Stimulated activated CD4-positive, alpha-beta T cell treated with anti-CD3 and anti-CD28 coated beads, Interleukin-2, amount 100 ng/mL, for 48 hours (primary cell): ENCODE measurements at places on chromosomes 2 and 18.

DNA sequence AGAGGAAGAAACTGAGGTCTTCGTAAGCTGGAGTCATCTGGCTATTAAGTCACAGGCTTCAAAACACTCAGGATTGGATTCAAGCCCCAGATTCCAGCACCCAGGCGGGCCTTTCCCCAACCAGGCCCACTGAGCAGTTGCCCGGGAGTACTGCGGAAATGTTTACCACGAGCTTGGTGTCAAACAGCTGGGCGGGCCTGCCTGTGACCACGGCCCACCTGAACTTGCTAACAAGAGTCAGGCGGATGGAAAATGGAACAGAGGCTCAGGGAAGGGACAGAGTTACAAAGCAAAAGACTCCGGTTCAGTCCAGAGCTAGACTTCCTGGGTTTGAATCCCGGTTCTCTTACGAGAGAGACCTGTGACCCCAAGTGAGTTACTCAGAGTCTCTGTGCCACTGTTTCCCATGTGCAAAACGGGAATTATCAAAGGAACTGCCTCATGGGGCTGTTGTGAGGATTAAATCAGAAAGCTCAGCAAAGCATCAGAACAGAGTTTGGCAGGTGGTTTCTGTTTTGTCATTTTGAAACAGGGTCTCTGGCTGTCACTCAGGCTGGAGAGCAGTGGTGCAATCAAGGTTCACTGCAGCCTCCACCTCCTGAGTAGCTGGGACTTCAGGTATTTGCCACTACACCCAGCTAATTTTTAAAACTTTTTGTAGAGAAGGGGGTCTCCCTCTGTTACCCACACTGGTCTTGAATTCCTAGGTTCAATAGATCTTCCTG, 49.0 kb upstream of the TFCP2L1 start:
- DNase-seq: no peak

DNA sequence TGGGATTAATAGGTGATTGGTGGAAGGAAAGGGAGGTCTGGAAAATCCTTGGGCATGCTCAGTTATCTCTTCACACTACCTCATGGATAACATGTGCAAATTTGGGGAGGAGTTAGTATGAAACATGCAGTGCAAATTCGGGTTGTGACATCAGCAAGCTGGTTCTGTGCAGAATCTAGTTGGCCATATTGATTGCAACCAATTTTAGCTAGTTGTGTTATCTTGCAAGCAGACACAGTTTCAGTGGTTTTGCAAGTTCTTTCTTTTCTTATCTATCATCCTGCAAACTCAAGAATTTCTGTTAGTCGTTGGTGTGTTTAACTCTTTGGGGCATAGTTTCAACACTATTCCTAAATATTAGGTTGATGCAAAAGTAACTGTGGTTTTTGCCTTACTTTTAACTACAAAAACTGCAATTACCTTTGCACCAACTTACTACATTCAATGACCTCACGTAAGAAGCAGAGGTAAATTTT, 135.4 kb downstream of the PTH2R start:
- no peak for DNase-seq

GRCh38 chr18:50453014-50453680, 78.3 kb downstream of the SKA1 start:
- DNase-seq: no peak

DNA sequence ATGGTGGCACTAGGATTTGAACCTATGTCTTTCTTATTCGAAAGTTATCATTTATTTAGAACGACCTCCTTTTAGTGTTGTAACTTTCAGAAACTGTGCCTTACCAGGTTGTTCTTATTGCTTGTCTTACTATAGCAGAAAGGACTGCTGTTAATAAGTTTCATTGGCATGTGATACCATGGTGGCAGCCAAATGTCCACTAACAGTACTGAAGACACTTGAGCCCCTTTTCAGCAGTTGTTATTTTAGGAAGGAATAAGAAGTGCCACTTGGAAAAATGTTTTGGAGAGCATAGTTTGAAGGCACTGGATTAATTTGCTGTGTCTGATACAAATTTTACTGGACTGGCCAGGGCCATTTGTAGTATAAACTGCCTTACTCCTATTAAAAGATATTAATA, 37.7 kb downstream of the CEP192 start:
- no peak for DNase-seq

DNA sequence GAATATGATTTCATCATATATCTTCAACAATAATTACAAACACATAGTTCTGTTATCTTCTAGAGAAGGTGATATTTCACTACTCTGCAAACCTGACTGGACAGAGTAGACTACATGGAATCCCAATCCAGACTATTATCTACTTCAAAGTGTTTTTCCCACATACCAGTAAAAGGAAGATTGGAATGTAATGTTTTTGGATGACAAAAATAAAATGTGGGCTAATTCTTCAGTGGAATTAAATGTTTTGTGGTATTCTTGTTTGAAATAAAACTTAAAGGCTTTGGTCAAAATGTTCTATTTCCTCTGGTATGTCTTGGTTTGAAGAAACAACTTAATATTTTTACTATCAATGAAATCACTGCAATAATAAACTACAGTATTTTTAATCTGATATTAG, 22.1 kb downstream of the COL5A2 start:
- no peak for DNase-seq

GRCh38 chr2:220215785-220216184, 588.4 kb downstream of the SLC4A3 start:
- DNase-seq: no peak

DNA sequence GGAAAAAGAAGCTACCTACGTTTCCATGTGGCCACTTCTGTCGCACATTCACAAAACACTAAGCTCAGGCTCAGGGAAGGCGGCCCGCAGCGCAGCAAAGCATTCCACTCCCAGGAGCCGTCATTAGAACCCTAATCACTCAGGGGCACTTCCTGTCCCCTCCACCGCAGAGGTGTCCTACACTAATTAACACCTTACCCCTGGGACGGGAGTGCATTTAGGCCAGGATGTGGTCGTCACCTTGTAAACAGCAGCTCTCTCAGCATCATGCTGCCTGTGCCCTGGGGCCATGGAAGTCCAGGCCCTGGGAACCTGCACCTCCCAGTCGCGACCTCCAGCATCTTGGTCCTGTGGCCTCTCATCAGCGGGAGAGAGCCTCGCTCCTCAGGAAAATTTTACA, 359.8 kb upstream of the SALL3 start:
- no peak for DNase-seq

DNA sequence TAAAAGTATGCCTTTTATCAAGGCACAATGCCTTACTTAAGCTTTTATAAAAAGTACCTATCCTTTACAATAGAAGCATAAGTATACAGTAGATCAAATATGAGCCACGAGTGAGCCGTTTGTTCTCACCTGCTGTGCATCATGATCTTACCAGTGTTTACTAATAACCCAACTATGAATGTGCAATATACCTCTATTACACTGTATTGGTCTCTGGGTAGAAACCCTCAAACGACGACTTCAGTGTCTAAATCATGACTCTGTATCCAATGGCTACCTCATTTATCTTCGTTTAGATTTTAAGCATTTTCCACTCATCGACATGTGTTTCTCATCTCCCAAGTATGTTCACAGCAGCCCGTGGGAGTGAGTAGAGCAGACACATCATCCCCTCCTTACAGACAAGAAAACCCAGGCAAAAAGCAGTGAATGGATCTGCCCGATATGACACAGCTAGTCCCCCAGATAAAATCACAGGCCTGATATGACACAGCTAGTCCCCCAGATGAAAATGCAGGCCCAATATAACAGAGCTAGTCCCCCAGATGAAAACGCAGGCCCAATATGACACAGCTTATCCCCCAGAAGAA, 279.8 kb downstream of the TNS1 start:
- DNase-seq: no peak

DNA sequence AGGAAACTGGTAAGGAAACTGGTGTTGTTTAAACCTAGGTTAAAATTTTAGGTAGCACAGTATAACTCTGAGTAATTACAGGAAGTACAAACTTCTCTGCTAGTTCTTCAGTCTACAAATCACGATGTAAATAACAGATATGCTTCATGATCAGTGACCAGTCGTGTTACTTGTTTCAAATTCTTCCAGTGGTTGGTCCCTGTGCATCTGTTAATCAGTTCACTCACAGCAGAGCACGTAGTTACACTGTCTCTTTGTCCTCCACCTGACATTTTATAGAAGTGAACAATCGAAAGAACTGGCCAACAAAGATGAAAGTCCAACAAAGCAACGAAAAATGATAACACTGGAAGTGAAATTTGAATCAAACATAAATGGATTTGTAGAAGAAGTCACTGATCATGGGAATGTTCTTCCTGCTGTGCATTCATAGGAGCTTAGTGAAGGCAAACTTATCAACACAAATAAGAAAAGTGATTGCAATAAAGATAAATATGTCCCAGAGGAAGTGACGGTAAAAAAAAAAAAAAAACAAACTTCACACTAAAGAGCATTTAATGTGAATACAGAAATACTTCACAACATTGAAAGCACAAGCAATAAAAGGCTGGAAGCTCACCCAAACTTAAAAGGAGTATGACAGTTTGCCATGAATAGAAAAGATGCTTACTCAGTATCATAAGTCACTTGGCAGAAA, 7.0 kb downstream of the EIF2AK2 start:
- DNase-seq: no peak

GRCh38 chr18:3340682-3341097, 78.8 kb downstream of the MYL12B start:
- no peak for DNase-seq

DNA sequence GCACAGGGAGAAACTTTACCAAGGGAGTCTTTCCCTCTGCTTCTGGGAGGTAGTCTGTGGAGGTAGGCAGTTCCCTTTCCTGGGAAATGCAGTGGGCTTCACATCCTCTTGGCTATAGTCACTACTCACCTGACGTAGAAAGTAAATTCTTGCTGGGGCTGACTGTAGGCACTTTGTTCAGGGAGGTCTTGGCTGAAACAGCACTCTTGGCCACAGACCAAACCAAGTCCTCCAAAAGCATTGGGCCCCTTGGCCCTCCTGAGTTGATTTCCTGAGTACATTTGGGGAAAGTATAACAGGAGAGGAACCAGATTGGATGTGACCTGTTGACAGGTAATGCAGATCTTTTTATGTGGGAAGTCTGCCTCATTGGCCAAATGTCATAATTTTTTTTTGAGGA, 108.9 kb downstream of the MGAT5 start:
- DNase-seq: no peak

GRCh38 chr2:72716601-72717000, 109.2 kb downstream of the EXOC6B start:
- DNase-seq: no peak

GRCh38 chr2:71507476-71507875, 54.1 kb downstream of the DYSF start:
- no peak for DNase-seq

DNA sequence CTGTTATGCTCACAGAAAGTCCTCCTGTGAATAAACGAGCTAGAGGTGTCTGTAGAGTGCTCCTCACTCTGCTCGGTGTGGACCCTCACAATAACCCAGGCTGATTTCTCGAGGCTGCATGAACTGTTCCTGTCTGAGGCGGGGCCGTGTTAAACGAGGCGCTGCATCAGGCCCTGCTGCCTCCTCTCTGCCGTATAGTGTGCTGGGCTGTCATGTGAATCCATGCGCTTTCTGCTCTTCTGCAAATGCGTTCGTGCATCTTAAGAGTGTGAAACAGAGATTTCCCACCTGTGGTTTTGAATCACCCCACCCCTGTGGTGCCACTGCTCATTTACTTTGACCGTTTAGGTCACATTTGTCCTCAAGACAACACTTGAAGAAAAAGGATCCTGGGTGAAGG, 26.2 kb downstream of the TRAF3IP1 start:
- no peak for DNase-seq

DNA sequence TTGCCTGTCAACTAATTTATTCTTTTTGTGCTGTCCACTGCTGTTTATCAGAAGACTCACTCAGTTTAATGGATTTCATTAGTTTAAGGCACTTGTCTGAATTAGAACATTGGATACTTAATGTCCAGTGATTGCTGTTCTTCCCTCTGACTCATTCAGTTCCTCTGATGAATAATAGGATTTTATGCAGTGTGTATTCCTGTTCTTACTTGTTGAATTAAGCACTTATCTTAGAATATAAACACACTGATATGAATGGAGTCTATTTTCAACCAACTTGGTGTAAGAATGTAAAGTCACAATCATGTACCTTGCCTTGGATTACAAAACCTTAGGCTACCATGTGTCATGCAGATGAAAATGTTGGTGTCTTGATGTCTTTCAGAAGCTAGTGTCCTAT, 87.0 kb upstream of the PROKR1 start:
- DNase-seq: no peak

DNA sequence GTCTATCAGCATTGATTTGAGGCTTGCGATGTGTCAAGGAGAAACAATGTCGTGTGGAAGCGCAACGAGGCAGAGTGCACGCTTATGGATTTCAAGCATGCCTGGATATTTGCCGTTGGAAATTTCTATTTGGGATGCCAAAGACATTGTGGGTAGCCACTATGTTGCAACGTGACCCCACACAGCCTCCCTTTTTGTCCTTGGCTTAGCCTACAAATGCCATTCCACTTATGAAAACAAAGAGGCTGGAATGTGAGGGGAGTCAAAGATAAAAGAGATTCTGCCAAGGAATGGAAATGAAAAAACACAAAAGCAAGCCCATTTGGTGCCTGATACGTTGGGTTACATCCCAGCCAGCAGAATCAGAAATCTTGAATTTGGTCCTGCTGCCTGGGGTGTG, 721.2 kb downstream of the GALR1 start:
- no peak for DNase-seq

DNA sequence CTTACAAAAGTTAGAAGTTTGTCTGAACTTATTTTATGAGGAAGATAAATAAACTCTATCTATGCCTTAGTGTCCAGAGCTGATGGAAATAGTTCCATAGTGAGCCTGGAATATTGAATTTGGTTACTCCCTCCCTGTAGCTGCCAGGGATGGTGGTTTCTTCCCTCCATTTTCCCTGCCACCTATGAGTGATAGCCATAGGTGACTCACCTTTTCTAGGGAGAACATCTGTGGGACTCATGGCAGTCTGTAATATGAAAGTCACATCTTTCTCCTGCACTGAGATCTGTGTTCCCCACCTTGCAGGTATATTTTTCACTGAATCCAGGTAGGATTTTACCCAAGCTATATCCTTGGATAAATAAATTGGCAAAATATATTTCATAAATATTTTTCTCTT, 148.8 kb downstream of the TPGS2 start:
- no peak for DNase-seq

GRCh38 chr18:23529604-23530003, 26.3 kb downstream of the RMC1 start:
- no peak for DNase-seq

GRCh38 chr2:74076074-74076470, 71.6 kb downstream of the BOLA3 start:
- no peak for DNase-seq

GRCh38 chr2:101524806-101525430, 50.0 kb upstream of the RFX8 start:
- DNase-seq: no peak

GRCh38 chr18:13800505-13801259, 23.3 kb upstream of the MC5R start:
- peak; percentile 28 for DNase-seq

GRCh38 chr2:16123856-16124780, 183.8 kb downstream of the MYCN start:
- DNase-seq: no peak
